GM04503 (cell line): ENCODE measurements at places on chromosomes 5 and 9.
A peak's percentile ranks its signal among the peaks of the same experiment; 100 is the strongest.

- peak; percentile 62 for DNase-seq
These were observed 148.9 kb downstream of the RXRA start for GRCh38 chr9:134475011-134475790.

DNA sequence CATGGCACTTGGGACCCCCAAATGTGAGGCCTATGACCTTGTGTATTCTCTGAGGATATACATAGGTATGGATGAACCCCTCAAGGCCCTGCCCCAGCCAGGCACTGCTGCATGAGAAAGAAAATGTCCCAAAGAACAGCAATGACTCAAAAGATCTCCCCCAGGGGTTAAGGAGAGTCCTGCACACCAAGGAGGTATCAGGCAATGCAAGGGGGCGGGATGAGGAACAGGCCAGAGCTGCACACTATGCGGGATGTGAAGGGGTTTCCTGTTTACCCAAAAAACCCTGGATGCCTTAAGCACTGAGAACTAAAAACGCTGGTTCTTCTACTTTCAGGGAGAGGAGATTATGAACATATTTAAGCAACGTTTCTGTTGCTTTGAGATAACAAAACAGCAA is 3.4 kb downstream of the RAPGEF1 start:
- no peak for DNase-seq

DNA sequence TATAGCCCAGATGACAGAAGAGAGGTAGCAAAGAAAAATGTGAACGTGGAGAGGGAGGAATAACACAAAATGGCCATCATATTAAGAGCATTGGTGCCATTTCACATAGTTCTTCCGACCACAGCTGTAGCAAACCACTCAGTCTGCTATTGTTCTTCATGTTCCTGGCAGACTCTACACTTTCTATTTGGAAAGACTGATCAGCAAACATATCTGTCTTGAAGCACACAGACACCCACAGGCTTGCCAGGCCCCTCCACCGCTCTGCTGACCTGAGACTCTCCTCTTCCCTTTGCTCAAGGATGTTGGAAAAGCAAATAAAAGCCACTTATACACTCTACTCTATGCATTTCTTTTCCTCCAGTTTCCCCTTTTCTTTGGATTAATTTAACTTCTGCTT is 298.0 kb downstream of the FBXL7 start:
- no peak for DNase-seq

GRCh38 chr5:157767689-157768088 is 24.2 kb downstream of the LSM11 start:
- no peak for DNase-seq

DNA sequence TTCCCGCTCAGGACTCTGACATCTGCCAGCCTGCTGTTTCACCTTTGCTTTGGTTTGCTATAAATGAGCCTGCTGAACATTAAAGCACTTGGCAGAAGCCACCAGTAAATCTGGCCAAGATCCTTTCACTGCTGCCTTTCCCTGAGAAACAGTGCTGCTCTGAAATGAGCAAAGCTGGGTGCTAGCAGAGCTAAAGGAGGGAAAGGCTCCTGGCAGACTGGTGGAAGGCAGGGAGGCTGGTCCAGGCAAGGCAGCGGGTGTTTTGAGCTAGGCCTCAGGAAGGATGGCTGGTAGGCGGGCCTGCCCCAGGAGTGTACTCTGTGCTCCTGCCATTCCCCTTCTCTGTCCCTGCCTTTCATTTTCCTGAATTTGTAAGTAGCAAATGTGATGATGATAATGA is 52.5 kb upstream of the PTGS1 start:
- no peak for DNase-seq

DNA sequence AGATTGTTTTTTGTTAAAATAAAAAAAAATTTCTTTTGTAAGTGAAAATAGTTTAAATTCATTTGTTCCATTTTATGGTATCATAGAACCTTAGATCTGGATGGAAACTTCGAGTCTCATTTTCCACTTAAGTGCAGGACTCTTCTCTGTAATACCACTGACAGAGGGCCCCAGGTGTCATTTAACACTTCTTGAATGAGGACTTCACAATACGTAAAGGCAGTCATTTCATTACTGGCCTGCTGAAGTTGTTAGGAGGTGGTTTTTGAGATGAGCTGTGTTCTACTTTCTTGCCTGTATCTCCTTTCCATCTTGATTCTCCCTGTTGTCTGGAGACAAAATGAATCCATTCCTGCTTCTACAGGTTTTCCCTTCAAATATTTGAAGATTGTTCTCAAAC is 455.3 kb downstream of the DMRT2 start:
- DNase-seq: no peak

DNA sequence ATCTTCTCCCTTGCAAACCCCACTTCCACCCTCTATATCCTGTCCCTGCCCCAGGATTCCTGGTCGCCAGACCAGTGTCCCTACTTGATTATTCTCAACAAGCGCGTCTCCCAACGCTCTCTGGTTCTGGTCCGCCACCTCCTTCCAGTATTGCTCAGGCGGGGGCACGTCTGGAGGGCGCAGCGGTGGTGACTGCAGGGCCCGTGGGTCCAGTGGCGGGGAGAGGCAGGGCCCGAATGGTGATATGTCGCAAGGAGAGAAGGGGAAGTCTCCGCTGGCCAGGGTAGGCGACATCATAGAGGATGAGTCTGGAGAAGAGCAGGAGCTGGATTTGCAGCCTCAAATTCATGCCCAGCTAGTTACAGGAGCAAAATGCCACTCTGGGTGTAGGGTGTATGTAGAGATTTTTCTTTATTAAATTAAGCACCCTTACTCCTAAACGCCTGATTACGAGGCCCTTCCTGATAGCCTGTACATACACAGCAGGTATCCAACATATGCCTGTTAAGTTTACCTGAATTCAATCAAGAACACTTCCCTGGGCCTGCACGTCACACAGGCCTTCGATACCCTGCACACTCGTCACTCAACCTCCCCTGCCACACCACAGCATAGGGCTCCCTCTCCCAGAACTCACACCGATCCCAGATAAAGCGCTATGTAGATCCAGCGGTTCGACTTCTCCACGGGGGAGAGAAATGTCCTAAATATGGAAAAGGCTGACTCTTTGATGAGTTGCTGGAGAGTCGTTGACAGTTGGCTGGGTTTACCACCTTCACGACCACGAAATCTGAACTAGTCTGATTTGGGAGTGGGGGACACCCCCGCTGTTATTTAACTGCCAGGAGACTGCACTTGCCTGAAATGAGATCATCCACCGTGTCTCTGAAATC is 4.8 kb downstream of the MCIDAS start:
- no peak for DNase-seq

- no peak for DNase-seq
These were observed 142.8 kb upstream of the EFNA5 start for GRCh38 chr5:107813559-107813958.

DNA sequence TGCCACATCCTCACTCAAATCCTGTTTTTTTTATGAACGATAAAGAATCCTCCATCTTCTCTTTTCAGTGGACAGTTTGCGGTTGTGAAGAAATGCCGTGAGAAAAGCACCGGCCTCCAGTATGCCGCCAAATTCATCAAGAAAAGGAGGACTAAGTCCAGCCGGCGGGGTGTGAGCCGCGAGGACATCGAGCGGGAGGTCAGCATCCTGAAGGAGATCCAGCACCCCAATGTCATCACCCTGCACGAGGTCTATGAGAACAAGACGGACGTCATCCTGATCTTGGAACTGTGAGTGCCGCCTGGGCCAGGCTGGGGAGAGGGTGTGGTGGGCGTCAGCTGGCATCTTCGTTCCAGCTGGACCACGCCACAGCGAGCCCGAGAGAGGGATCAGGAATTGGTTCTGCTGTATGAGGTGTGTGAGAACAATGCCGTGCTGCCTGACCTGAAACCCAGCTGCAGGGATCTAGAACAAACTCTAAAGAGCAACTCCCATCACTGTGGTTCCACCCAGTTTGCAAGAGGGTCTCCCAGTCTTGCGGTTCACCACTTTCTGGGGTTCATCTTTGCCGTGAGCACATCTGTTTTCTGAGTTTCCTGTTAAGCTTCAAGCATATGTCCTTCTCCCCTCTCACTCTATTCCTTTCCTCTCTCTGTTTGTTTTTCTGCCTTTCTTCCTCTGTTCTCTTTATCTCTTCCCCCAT is 107.4 kb downstream of the DAPK1 start:
- no peak for DNase-seq

DNA sequence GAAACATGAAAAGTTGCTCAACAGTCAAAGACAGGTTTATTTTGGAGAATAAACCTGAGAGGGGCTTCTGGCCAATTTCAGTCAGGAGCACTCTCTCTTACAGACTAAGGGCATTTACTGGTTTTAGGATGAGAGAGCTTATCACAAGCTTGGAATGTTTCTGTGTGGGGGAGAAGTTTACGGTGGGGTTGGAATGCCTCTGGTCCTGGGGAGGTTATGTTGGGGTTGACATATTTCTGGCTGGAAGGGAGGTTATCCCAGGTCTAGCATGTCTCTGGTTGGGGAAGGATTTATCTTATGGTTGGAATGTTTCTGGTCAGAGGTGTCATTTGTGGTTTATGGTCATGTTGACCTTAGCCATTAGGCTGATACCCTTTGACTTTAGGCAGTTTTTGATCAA is 1867.3 kb downstream of the EFNA5 start:
- no peak for DNase-seq

GRCh38 chr9:131281119-131281965 is 5.0 kb upstream of the FAM78A start:
- no peak for DNase-seq

GRCh38 chr9:76895186-76895585 is 10.7 kb downstream of the PRUNE2 start:
- DNase-seq: no peak

DNA sequence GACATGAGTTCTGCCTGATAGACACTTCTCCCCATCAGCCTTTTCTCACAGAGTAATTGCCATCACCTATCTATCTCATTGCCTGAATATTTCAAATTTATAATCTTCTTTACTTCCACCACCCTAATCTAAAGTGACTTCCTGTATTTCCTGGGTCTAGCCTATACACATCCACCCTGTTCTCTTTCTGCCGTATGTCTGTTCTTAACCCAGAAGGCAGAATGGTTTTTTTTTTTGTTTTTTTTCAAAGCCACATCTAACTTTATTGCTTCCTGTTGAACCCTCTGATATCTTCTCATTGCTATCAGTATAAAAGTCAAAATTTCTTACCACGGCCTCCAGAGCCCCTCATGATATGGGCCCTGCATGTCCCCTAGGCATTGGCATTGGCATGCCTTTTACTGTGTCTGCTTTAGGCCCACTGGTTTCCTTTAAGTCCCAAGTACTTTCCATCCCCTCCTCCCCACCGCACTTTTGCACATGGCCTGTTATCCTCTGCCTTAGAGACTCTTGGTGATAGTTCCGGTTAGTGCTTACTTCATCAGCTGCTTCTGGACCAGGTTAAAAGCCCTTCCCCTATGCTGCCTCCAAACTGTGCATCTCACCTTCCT is 159.9 kb downstream of the MAN2A1 start:
- DNase-seq: no peak

DNA sequence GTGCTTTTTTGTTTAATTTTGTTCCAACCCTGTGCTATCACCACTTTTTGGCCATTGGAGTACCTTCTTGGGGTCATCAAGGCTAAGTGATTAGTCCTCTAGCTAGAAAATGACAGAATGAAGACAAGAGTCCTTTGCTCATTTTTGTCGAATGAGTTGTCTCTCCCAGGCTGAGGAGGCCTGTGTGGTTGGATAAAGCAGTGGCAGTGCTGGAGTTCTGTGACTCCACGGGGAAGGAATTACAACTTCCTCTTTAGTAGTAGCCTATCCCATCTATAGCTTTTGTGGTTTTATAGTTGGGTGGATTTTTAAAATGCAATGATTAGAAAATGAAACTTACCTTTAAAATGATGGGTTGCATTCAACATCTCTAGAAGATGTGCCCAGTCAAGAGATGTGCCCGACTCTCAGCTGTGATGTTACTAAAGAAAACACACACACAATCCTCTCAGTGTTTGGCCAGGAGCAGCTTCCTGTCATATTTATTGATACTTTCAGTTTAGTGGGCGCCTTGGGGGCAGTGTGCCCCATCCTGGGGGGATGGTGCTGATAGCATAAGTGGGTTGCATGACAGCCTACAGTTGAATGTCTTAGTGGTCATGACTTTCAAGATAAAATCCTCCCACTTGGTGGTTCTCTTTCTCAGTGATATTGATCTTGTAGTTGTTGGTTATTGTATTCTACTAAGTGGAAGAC is 11.9 kb downstream of the OTULINL start:
- DNase-seq: no peak

DNA sequence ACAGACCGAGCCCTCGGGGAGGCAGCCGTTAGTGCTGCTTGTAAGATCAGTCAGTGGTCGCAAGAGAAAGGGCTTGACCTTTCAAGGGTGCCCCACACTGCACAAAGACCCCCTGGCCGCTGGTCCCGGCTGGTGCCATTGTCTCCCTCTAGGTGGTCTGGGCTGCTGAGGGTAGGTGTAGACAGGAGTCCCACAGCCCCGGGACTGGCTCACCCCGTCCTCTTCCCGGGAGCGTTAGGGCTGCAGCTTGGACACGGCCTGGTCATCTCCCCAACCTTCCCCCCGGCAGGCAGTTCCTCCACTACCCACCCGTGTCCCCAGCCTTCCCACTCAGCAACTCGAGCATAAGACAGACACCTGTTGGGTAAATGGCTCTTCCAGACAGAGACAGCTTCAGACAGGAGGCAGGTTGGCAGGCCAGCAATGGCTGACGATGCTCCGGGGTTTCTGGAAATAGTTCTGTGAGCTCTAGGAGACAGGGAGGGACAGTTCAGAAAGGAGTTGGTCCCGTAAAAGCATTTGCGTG is 15.3 kb upstream of the TMEM250 start:
- no peak for DNase-seq

DNA sequence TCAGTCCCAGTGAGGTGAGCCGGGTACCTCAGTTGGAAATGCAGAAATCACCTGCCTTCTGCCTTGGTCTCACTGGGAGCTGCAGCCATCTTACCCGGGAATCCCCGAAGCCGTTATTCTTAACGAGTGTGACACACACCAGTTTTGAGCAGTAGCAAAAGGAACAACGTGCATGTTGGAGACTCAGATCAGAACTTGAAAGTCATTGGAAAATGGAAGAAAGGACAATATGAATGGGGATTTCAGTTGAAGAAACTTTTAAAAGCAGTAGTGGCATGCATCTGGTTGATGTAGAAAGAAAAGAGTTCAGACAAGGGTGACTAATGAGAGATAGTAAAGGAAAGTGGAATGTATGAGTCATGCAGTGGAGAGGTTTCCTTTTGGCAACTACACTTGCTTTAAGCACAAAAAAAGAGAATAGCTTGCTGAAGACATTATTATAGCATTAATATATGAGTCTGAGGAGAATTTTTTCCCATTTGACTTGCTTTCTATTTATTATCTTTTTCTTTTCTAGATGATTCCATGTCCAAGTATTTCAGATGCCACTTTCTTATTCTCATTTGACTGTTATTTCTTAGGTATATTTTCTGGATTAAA is 44.4 kb upstream of the ANKDD1B start:
- peak; percentile 78 for DNase-seq

GRCh38 chr5:133696782-133697507 is 84.6 kb upstream of the FSTL4 start:
- no peak for DNase-seq

- DNase-seq: no peak
These were observed 294.9 kb downstream of the NR3C1 start for GRCh38 chr5:143108498-143109128.

GRCh38 chr5:174741352-174741751 is 17.0 kb downstream of the MSX2 start:
- no peak for DNase-seq
